ENCODE measurements at places on chromosomes 7 and 10.

- no peak for DNase-seq
Measured at GRCh38 chr7:46558482-46559193, 637.6 kb upstream of the IGFBP3 start.

- peak; percentile 61 for DNase-seq
Measured at GRCh38 chr7:100585511-100586265, at the start of gene LRCH4. Gene LRCH4, minus strand, starts transcription at chr7:100586129. Its CDS starts 29 bp downstream, at chr7:100586100.

GRCh38 chr10:86941426-86941825 is 16.0 kb downstream of the MMRN2 start:
- no peak for DNase-seq

- DNase-seq = no peak
Measured at GRCh38 chr7:30713392-30713791, 31.1 kb upstream of the CRHR2 start.

DNA sequence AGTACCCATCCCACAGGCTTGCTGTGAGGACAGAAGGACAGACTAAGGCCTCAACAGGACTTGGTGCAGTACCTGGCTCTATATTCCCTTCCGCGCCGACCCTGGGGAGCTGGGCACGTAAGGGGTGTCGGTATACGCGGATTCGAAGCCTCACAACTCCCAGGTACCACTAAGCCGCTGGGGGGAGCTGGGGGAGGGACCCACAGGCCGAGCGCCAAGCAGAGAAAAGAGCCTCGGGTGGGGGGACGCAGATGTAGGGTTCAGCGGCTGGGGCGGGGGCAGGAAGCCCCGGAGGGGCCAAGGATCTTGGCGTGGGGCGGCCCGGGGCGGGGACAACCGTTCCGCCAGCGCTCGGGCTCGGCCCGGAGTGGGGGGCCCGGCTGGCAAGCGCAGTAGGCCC is 126.4 kb upstream of the ZNF746 start:
- peak; percentile 44 for DNase-seq

- no peak for DNase-seq
Measured at GRCh38 chr7:47458057-47458456, 123.9 kb downstream of the TNS3 start.

- DNase-seq = no peak
Measured at GRCh38 chr7:115274-115911, 77.0 kb upstream of the FAM20C start.

DNA sequence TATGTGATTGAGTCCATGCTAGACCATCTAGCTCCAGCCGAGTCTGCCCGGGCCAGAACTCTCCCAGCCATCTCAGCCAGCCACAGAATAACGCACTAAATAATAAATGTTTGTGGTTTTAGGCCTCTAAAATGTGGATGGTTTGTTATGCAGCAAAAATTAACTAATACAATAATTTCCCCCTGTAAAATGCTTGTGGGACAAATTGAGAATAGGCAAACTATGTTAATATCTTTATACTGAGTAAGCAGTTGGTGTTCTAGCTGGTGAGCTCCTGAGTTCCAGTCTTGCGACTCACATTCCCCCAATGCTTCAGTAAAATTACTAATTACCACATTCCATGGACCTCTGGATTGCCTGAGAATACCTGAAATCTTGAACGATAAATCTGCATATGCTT is 316.8 kb upstream of the NFE2L3 start:
- DNase-seq = no peak

DNA sequence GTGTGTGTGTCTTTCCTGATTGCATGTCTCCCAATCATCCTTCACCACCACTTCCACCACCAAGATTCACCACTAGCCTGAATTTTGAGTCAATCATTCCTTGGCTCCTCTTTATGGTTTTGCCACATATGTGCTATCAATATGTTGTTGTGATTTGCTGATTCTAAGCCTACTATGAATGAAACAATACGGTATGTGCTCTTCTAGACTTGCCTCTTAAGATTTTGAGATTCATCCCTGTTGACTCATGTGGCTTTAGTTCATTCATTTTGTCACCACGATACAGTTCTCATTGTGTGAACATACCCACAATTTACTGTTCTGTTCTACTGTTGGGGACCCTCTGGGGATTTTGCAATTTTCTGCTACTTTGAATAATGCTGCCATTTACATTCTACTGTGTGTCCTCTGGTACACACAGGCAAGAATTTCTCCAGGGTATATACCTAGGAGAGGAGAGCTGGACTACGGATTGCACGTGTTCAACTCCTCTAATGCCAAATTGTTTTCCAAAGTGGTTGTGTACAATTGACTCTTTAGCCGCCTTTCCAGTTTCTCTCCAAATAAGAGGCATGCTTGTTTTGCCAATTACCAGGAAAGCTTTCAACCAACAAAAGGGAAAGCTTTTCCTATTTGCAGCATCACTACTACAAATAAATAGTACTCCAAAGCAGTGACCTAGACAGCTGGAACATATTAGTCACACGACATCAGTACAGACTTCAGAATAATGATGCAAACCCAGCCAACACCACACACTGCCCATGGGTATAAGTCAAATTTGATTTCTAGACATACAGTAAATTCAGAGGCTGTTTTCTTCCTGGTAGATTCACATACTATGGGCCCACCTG is 30.0 kb downstream of the SGMS1 start:
- DNase-seq = no peak

- no peak for DNase-seq
Measured at GRCh38 chr10:54010337-54010933, 790.6 kb downstream of the PCDH15 start.

DNA sequence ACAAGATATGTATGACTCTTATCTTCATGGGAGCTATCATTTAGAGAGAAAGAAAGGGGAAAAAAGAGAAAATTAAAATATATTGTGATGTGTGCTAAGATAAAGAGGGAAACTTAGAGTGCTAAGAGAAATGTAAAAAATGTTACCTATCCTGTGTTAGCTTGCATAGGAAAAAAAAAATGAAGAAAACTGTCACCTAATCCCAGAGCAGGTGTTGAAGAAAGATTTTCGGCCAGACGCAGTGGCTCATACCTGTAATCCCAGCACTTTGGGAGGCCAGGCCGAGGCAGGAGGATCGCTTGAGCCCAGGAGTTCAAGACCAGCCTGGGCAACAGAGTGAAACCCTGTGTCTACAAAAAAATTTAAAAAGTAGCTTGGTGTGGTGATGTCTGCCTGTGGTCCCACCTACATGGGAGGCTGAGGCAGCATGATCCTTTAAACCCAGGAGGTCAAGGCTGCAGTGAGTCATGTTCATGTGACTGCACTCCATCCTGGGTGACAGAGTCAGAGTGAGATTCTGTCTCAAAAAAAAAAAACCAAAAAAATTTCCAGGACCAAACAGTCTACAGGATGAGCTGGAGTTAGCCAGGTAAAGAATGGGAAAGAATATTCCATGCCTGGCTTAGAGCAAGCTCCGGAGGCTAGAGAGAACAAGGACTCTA is 2.4 kb upstream of the MKLN1 start:
- no peak for DNase-seq

- no peak for DNase-seq
Measured at GRCh38 chr10:127254276-127254675, 57.9 kb upstream of the INSYN2A start.

DNA sequence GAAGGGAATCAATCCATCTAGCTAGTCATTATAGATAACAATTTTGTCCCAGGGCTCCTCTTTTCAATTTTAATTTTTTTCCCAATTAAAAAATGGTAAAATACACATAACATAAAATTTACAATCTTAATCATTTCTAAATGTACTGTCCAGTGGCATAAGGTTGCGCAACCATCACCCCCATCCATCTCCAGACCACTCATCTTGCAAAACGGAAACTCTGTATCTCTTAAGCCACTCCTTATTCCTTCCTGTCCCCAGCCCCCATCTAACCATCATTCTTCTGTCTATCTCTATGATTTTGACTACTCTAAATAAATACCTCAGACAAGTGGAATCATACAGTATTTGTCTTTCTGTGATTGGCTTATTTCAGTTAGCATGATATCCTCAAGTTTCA is 46.1 kb upstream of the RAB18 start:
- no peak for DNase-seq

GRCh38 chr10:102395400-102396316 is at the start of gene NFKB2:
Gene NFKB2, plus strand, starts transcription at chr10:102395705. Its CDS starts 255 bp downstream, at chr10:102395960.
- DNase-seq = peak; percentile 89

DNA sequence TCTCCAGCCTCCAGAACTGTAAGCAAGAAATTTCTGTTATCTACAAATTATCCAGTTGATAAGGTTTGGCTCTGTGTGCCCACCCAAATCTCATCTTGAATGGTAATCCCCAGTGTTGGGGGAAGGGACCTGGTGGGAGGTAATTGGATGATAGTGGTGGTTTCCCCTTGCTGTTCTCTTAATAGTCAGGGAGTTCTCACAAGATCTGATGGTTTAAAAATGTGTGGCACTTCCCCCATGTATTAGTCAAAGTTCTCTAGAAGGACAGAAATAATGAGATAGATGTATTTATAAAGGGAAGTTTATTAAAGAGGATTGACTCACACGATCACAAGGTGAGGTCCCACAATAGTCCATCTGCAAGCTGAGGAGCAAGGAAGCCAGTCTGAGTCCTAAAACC is 56.2 kb upstream of the APBB1IP start:
- DNase-seq = no peak

DNA sequence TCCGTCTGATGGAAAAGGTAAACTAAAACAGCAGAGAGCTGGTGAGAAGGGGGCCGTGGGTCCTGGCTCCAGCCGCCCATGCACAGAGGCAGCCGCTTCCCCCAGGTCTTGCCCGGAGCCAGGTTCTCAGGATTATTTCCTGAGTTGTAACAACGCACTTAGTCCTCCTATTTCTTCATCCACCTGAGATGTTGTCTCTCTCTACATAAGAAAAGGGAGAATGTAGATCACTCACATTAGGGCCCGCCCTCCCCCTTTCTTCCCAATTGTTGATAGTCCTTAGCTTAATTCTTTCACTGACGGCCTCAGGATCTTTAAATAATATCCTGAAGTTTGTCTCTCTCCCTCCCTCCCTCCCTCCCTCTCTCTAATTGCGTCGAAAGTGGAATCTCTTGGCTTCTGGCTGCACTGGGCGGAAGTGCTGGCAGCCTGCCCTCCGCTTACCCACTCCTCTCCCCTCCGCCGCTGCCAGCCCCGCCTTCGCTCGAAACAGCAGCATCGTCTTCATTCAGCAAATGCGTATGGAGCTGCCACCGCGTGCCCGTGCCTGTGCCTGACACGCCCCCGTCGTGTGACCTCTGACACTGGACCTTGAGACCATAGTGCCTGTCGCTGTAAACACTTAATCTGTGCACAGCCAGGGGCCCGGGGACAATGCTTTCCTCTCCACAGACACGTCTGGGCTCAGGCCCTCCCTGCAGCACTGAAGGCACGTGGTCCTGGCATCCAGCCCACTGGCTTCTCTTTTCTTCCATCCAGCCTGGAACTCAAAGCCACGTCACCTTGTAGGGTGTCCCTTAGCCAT is 174.5 kb upstream of the PPP2R2D start:
- DNase-seq = no peak

DNA sequence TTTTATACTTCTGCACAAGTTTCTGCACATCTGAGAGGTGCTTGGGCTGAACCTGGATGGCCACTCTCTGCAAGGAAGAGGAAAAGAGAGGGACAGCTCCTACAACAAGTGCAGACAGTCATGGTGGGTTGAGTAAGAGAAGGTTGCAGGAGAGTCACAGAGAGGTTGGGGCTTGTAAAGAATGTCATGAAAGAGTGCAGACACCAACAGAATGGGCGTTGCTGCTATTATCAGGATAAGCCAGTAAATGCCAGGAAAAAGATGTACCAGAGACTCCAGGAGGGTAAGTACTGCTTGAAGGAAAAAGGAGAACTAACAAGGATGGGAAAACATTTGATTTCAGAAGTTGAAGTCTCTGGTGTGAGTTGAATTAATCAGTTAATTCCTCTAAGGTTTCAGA is 77.8 kb upstream of the NRP1 start:
- no peak for DNase-seq

DNA sequence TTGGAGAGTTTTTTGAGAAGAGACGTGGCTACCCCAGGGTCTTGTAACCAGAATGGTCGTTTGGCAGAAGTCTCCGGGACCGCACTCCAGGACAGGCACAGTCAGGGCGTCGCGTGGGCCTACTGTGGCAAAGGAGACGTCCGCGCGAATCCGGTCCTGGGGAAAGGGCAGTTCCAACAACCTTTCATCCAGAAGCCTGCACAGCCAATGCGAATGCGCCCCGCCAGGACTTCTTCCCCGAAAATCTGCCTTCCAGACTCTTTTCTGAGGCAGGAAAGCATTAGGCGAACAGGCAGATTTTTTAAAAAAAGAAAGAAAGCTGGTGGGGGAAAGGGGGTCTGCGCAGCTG is 2.0 kb downstream of the HPSE2 start:
- DNase-seq = no peak

DNA sequence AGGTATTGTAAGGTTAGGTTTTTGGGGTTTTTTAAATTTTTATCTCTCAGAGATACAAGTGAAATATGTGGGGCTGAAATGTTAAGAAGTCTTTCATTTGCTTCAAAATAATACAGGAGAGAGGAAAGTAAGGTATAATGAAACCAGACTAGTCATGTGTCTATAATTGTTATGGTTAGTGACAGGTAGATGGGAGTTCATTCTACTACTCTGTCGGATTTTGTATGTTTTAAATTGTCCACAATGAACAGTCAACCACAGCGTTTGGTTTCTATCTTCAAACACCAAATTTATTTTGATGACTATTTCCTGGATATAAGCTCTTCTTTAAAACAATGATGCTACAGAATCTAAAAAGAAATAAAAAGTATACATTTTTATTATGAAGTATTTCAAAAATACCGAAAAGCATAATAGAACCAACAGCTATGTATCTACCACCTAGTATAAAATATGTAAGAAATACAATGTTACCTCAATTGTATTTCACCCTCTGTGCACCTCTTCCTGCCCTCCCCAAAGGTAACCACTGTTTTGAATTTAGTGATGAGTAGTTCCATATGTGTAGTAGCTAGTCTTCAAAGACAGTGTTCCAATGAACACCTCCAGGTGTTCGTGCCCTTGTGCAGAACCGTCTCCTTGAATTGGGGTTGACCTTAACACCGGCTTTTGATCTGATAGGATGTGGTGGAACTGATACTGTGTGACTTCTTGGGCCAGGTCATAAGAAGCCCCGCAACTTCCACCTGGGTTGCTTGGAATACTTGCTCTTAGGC is 74.8 kb upstream of the CDK1 start:
- no peak for DNase-seq

DNA sequence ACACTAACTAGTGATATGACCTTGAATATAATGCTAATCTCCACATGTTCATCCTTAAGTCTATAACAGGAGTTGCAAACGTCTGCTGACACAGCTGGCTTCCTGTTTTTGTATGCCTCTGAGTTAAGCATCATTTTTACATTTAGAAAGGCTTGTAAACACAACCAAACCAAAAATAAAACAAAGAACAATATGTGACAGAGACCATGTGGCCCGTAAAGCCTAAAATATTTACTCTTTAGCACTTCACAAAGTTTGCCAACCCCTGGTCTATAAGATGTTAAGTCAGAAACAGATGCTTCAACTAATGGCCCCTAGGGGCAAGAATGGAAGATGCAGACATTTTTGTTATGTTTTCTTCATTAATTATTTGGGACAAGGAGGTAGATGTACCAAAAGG is 109.3 kb downstream of the CPEB3 start:
- no peak for DNase-seq

All from effector CD4-positive, alpha-beta T cell (primary cell).